CD8-positive, alpha-beta T cell (primary cell): ENCODE measurements at places on chromosomes 6 and 20.
A peak's percentile ranks its signal among the peaks of the same experiment; 100 is the strongest.

GRCh38 chr6:85436411-85436810 lies 13.5 kb upstream of the NT5E start:
- no peak for DNase-seq

GRCh38 chr6:53273370-53273769 lies 75.4 kb downstream of the ELOVL5 start:
- no peak for DNase-seq

DNA sequence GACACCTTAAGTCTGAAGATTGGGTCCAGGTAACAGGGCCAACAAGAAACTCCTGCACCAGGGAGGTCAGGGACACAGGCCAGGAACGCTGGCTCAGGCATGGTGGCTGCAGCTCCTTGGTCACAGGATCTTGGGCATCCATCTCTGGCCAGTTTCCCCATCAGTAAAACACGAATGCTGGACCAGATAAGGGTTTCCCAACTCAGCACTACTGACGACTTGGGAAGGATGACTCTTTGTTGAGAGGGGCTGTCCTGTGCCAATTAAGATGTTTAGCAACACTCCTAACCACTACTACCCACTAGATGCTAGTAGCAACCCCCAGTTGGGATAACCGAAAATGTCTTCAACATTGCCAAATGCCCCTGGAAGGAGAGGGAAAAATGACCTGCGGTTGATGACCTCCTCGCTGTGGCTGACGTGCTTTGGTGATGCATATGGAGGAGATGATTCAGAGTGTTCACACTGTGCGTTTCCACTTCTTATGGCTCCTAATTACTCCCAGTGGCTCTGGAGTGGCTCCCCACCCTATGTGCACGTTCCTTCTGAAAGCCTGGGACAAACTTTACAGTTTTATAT lies 261.9 kb downstream of the CDH26 start:
- DNase-seq, result no peak

DNA sequence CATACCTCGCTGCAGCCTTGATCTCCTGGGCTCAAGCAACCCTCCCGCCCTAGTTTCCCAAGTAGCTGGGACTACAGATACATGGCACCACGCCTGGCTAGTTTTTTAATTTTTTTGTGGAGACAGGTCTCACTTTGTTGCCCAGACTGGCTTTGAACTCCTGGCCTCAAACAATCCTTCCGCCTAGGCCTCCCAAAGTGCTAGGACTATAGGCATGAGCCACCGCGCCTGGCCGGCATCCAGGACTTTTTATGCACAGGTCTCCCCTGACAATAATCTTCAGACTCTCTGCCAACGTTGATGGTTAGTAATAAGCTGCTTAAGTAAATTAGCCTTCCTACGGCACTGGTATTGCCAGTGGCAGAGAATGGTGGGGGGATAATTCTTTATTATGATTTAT lies 110.5 kb upstream of the MTHFD1L start:
- no peak for DNase-seq

DNA sequence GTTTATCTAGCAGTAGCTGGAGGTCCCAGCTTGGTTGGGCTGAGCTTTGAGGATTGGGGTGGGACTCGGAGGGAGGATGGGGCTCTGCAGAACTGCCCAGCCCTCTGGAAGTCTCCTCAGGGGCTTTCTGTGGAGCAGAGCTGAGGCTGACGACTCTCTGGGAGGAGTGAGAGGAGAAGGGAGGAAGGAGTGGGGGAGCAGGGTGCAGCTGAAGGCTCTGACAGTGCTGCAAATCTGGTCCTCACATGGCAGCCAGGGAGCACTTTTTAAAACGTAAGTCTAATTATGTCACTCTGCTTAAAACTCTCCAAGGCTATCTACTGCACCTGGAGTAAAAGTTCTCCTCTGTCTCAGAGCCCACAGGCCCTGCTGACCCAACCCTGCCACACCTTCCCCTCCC lies 32.4 kb downstream of the GRM4 start:
- no peak for DNase-seq

DNA sequence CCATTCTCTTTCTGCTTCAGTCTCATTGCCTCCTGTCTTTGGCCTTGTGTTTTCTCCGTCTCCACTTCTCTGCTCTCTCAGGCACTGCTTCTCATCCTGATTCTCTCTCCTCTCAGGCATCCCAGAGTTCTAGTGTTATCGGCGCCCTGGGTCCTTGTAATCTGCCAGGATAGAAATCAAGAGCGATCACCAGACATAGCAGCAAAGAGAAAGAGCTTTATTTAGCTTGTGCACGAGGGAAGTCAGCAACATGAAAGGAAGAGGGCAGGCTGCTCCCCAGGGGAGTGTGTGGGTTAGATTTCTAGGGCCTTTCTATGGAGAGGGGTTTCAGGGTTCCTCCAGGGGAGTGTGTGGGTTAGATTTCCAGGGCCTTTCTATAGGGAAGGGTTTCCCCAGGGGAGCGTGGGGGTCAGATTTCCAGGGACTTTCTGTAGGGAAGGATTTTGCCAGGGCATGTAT lies 32.5 kb downstream of the SUN5 start:
- DNase-seq, result peak; percentile 46

- peak; percentile 78 for DNase-seq
Measured at GRCh38 chr6:16420715-16421461, 182.5 kb downstream of the GMPR start.

DNA sequence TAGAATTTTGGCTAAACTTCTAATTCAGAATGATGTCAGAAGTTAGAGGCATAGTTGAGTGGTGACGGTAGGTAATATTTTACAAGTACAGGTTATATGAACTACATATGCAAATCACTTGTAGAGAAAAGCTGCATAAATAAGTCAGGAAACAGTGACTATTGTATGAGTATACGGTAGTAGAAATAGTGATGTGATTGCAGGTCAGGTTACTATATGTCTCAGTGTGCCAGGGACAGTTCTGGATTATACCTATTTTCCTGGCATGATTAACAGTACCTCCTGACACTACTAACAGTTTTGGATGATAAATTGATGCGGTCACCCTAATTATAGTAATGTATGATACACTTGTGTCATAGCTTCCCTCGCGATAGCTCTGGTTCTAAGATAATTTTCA lies 9.2 kb downstream of the DNAH8 start:
- no peak for DNase-seq

GRCh38 chr20:13105039-13105438 lies 96.3 kb downstream of the SPTLC3 start:
- DNase-seq, result no peak

GRCh38 chr6:13485923-13486562 lies 1.4 kb downstream of the GFOD1 start:
- no peak for DNase-seq

DNA sequence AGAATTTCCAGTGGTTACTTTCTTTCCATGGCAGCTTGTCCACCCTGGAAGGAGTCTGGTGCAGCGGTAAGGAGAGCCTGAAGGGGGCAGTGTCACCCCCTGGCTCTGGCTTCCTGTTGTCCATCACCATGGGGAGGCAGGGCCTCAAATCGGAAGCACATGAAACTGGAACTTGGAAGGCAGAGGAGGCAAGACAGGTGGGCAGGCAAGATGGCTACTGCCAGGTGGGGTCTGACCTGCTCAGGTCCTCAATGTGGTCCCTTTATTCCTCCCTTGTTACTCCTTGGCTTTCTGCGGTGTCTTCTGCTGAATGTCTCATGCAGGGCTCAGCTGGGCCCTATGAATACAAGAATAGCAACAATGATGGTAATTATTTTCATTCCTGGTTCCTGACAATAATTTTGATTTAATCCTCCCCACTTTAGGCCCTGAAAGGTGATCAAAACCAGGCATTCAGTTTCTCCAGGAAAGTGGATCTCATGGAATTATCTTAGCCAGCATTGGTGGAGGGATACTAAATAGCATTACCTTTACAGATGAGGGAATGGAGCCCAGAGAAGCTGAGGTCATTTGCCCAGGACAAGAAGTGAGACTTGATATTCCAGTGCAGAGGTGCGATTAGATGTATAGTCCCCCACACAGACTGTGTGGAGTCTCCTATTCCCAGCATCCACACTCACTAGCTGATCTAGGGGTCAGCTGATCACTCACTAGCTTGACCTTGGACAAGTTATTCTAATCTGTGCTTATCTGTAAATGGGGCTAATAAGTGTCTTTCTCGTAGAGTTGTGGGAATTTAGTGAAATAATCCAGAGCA lies 17.6 kb upstream of the SNAI1 start:
- peak; percentile 21 for DNase-seq

GRCh38 chr6:137853569-137854213 lies 13.4 kb upstream of the TNFAIP3 start:
- DNase-seq, result no peak

GRCh38 chr20:45088247-45088646 lies 12.7 kb downstream of the KCNS1 start:
- DNase-seq, result no peak

GRCh38 chr6:45990162-45990561 lies 25.5 kb downstream of the CLIC5 start:
- no peak for DNase-seq

DNA sequence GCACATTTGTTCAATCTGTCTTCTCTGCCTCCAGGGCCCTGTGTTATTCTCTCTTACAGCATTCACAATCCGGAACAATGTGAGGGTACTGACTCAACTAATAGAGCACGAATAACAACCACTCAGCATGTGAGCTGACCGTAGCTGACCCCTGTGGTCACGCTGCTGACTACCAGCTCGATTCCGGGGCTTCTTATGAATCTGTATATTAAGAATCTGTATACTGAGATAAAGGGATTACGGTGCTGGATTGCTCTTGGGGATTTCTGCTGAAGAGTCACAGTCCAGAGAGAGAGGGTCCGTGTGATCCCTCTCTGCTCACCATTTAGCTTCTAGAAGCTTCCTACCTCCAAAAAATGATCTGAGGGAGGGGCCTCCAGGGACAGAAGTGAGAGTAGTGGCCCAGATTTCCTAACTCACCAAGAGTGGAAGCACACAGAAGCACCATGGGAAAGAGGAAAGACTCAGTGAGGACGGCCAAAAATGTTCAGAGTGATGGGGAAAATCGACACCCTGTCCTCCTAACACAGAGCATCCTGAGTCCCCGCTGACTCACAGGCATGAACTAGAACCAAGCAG lies 156.2 kb downstream of the THBS2 start:
- DNase-seq, result no peak

GRCh38 chr6:73657201-73657600 lies 3.4 kb upstream of the SLC17A5 start:
- no peak for DNase-seq

DNA sequence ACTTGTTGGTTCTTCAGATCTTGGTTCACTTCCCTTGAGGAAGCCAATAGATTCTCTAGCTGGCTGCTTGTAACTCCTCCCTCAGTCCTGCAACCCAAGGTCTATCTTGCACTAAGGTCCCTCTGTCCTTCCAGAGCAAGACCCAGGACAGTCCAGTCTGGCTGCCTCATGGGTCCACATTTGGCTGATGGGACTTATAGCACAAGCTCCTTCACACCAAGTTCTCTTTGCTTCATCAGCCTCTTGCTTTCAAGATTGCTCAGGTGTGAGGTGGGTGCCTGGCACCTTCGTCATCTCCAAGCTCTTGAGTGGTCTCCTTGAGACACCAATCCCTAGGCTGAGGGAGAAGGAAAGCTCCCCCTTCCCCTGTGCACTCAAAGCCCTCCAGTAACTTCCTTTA lies 28.3 kb downstream of the NSFL1C start:
- no peak for DNase-seq

GRCh38 chr20:10568032-10568431 lies 105.8 kb downstream of the JAG1 start:
- DNase-seq, result no peak
